ENCODE measurements at places on chromosomes 1 and 21.
A peak's percentile ranks its signal among the peaks of the same experiment; 100 is the strongest.

- peak; percentile 64 for DNase-seq
Measured at GRCh38 chr1:174875306-174875705, 124.4 kb upstream of the CACYBP start.

DNA sequence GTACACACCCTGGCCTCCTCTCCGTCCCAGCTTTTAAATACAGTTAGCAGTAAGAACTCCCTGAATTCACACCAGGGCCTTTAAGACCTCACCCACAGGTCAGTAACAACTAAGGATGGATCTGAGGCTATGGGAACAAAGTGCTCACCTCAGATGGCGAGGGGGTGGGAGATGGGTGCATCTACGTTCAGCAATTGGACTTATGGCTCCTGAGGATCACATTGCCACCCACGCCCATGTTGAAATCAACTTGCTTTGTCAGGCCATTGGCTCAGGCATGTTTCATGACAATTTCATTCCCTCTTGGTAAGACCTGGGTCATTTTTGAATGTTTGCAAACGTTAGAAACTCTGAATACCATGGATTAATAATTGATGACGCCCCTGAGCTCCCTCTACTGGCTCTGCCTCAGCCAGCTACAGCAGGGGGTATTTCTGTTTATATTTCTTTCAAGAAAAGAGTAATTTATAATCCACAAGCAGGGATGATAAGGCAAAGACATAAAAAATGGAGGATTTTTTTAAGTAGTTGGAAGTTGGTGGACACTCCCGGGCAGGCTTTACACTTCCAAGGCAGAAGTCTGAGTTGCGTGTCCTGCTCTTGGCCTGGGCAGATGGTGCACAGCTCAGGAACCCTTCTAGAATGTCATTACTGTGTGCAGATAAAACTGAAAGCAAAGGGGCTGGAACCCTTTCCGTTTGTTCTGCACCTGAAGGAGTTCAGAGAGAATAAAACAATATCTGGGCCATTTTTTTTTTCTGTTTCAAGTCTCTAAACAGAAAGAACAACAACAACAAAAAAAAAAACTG, 13.7 kb upstream of the LBR start:
- no peak for DNase-seq

DNA sequence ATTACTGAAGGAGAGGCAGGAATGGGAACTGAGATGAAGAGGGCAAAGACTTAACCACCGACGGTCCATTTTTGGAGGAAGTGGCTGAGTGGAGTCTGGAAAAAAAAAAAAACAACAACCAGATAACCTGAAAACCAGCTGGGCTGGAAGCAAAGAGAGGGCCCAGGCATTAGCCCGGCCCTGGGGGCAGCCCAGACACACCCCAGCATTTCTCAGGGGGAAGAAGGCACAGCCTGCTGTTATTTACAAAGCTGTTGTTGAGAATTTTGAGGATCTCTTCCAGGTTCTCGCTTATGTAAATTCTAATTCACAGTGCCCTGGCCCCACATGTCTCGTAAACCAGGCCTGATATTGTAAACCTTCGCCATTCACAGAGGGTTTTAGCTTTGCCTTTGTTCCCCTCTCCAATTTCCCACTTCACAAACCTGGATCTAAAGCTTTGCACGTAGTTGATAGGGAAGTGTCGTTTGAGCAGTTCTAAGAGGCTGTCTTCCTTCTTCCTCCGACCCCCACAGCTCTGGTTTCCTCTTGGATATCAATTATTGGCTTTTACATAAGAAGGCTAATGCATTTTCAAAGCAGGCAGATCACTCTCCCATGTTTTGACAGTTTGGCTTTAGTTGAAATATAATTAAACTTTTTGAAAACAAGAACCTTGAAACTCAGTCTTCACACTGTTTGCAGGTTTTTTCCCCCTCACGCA, 161.8 kb upstream of the IRF2BP2 start:
- DNase-seq, result no peak

DNA sequence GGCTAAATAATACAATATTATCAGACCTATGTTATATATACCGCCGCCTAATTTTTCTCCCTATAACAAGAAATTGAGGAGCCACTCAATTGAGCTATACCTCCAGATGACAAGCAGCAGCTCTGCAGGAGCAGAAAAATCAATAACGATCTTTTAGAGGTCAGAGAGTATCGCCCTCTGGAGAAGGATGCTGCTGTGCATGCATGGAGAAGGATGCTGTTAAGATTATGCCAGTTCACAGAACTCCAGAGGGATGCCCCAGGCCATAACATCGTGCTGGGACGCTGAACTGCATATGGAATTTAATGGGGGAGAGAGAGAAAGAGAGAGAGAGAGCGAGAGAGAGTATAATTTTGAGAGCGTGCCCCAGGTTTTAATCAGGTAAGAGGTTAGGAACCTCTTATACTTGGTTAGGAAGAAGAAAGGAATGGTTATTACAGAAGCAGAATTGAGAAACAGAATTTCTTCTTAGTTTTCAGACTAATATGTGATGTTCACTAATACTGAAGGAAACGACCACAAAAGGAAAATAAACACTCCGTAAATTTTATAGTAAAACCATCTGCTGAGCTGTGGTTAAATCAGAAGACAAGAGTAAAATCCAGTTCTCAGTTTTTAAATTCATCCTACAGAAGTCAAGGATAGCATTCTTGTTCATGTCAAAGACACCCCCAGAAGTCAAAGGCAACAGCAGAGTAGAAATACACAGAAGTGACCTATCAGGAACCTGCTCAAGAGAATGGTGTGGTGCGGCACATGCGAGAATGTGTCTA, 111.1 kb downstream of the SMYD2 start:
- no peak for DNase-seq

DNA sequence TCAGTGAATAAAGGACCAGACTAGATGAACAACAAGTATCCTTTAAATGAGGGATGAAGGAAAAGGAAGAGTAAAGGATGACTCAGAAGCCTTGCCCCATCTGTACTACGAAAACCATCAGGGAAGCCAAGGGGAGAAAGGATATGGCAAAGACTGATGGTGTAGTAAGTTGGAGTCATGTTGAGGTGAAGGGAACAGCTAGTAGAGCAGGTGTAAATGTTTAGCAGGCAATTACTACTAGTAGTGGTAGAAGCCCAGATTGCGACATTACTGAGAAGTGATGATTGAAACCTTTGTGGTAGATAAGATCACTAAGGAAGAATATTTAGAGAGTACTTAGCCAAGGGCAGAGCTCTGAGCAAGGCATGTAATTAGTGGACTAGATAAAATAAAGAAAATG, 84.0 kb downstream of the PHTF1 start:
- no peak for DNase-seq

All from GM23338 (cell line).